ENCODE measurements at places on chromosomes 5 and 9.

GRCh38 chr9:107142896-107143603, 140.0 kb upstream of the RAD23B start:
- no peak for DNase-seq

- DNase-seq: no peak
These were observed 2.4 kb upstream of the SNX2 start for GRCh38 chr5:122772446-122772845.

DNA sequence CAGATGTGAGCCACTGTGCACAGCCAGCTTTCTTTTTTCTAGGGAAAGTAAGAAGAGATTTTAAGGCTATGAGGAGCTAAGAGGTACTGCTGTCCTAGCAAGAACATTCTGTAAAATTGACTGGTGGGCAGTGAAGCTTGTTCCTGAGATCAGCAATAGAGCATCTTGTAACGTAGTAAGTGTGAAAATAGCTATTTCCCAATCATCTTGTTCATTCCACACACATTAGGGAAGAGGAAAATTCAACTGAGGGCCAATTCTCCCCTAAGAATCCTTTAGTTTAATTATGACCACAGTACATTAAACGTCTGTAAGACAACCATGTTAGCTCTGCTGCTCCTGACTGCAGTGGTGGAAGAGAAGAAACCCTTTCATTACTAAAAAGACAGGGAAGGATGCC, 246.2 kb downstream of the EFNA5 start:
- DNase-seq: no peak

GRCh38 chr9:74277532-74277931, 219.6 kb upstream of the RORB start:
- DNase-seq: no peak

- no peak for DNase-seq
These were observed 96.0 kb downstream of the ANXA2R start for GRCh38 chr5:42943931-42944631.

DNA sequence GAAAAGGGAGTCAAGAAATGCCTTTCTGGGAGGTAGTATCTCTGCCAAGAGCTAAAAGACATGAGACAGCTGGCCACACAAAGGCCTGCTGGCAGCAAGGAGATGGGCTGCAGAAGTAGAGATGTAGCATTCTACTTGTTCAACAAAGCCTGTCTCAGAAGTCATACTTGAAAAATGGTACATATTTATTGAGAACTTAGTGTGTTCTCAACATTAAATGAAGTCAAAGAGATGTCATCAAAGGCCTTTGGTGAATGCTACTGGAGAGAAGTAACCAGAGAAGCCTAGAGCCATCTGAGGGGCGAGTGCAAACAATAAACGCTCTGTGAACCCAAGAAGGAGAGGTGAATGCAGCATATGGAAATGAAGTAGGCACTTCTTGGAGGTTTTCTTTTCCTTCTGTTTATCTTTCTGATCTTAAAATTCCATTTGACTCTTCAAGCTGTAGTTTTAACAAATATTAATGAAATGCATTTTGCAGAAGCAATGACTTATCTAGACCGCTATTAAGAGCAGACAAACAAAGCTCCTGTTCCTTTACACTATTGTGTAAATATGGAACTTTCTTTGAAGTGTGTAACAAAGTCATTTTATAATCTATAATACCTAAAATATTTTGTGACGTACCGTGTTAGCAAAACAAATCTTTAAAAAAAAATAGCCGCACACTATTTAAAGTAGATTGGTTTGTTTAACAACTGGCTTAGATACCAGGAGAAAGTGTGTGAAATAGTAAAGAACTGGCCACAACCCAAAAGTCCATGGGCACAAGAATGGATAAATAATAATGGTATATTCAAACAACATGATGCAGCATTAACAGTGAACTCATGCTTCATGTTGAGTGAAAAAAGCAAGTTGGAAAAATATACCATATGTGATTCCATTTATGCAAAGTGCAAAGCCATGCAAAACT, 70.2 kb downstream of the ZNF608 start:
- no peak for DNase-seq

- DNase-seq: no peak
These were observed 1.7 kb upstream of the VCP start for GRCh38 chr9:35074141-35074540.

DNA sequence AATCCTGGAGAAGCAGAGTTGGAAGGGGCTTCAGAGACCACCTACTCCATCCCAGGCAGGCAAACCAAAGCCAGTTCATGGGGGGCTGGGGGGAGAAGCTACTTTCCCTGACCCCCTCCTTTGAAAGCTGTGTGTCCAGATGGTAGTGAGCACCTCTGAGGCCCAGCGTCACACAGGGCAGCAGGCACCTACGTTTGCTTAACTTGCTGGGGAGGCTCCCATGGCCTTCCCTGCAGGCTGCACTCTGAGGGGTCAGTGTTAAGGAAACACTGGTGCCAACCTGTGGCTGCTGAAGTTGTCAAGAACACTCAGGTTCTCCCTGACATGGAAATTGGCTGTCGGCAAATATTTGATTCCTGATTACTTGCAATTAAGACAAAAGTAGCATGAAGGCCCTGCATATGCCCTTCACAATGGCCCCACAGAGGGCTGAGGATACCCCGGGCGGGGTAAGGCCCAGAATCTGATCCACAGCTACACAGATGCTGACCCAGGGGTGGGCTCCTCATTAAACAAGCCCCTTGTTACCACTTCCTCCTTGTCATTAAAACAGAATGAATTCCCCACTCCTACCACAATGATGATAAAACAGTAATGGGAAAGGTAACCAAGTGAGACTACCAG, 208.5 kb downstream of the FSTL4 start:
- no peak for DNase-seq

Data from SK-N-DZ (cell line).